ENCODE measurements at places on chromosomes 4 and X. TPM values are rescaled to one million over a fixed set of nuclear protein-coding genes. Genes with fewer than 3 reads are reported as not detected.

DNA sequence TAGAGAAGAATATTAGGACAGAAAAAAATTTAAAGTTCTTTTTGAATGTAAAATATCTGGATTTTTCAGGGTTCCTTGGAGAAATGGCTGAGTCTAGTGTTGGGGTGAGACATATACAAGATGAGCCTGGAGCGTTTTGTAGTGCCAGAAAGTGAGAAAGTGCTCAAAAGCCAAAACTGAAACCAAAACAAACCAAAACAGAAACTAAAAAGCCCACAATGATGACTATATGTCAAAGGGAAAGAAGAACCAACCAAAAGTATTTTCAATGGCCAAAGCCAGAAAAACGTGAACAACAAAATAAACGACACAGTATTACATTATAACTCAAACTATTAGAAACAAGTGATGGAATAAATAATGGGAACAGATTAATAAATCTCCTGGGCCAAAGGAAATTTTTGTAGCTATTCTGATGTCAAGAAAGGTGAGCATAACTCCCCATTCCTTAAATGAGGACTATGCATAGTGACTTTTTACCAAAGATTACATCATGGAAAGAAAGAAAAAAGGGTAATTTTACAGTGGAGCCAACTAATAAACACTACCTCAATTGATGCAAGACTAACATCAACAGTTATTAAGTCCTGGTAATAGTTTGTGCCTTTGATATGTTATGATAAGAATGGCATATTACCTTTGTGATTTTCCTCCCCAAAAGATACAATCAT, 1137.6 kb downstream of the C4orf33 start:
- DNase-seq = no peak

DNA sequence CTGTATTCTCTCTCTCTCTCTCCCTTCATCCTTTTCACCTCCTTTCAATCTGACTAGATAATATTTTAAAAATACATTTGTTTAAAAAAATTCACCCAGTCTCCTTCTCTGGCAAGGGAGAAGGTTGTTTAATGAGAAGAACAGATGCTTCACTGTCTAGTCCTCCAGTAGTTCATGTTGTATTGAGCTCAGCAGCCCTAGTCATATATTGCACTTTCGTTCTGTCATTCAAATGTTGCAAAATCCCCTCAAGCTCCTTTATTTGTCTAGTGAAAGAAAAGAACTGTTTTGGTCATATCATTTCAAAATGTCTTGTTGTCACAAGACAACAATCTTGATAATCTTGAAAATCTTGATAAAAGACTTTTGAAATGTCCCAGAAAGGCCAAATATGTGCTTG, 248.0 kb downstream of the GALNTL6 start:
- DNase-seq = no peak

DNA sequence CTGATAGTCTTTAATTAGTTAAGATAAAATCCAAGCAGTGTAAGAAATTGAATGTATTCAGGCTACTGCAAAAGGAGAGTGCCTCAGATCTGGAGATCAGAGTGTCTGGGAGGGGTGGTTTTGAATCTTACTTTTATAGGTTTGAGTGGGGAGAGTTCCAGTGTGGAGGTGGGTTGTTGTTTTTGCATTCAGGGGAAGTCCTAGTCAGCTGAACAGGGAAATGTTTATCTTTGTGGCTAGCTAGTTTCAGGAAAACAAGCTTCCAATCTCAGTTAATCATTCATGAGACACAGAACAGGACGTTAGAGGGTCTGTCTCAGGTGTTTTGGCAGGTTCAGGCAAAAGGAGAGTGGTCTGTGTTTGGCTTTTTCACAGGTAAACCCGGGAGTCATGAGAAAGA, 26.0 kb downstream of the ZNF81 start:
- DNase-seq = no peak

- no peak for DNase-seq
Observed at GRCh38 chr4:159042097-159042605, 60.7 kb upstream of the RAPGEF2 start.

GRCh38 chr4:67714248-67714583, 13.3 kb upstream of the UBA6 start:
- no peak for DNase-seq

- DNase-seq = no peak
Observed at GRCh38 chr4:106210021-106210420, 106.0 kb downstream of the TBCK start.

DNA sequence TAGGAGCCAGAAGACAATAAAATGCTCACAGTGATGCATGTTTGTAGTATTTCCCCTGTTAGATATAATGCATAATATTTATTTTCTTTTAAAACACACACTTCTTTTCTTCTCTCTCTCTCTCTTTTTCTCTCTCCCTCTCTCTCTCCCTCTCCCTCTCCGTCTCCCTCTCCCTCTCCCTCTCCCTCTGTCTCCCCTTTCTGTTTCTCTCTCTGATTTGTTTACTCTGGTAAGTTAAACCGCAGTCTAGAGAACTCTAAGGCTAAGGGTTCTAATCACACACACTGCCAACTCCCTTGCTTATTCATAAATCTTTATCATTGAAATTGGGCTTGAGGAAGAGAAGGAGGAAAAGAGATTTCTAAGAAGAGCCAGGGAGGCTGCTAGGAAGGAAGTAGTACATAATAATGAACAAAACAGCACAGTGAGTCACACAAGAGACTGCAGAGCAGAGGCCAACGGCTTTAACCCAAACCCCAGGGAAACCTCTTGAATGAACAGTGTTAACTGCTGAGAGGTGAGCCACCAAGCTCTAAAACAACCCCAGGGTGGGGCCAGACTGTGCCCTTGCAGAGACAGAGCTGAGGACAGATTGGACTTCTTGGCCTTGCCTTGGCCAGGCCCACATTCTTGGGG, 9.1 kb upstream of the PHOX2B start:
- DNase-seq = no peak

GRCh38 chr4:140426610-140427105, 790 bp downstream of the CLGN start:
- DNase-seq = peak; percentile 1

DNA sequence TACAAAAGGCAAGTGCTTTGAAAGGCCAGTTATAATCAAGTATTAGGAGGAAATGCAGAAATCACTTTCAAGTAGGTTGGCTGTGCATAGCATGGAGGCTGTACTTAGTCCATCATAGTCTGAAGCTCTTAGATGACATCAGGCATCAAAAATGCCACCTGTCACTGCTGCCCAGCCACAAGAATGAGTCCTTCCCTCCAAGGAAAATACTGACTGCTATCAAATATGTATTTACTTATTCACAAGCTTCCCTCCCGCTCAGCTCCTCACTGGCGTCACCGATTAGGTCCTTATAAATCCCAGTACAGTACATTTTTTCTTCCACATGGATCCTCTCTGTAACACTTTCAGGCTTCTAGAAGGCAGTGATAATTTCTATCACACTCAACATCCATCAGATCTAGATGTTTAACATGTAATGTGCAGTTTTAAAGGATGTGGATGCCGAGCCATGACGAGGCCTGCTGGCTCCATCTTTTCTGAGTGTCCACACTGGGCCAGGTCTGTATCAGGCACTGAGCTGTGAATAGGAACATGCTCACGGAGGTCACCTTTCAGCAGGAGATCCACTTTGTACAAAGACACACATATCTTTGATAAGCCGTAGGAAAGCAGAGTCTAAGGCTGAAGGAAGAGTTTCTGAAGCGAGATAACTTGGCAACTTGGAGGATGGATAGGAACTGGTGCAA, 121.9 kb downstream of the PALLD start:
- no peak for DNase-seq

DNA sequence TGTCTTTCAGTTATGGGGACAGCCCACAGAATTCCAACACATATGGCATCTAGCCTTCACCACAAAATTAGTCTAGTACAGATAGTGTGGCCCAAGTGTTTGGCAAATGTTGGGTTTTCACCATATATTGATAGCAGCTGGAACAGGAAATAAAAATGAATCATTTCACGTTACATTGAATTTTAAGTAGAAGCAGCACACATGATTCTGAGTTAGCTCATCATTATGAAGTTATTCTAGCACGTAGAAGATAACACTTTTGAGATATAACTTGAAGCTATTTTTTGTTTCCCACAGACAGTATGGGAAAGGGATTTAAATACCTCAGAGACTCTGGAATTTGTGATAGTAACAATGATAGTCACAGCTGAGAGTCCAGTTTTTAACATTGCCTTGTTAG, 118.7 kb downstream of the FAT4 start:
- DNase-seq = no peak

DNA sequence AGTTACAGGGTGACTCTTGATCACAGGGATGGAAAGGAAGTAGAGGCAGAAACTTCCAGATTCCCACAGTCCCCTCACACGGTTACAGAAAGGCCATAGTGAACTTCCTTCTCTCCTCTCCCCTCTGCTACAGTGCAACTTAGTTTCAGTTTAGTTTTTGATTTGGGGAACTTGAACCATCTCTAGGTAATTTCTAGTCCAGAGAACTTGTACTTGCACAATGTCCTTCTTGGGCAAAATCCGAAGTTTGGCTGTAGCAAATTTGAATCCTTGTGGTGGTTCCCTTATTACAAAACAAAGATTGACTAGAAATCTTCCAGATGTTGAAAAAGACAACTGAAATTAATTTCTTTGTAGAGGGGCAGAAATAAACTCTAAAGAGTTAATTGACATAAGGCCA, 1.2 kb upstream of the BLTP1 start:
- no peak for DNase-seq

- peak; percentile 64 for DNase-seq
Observed at GRCh38 chr4:85084371-85085094, 118.0 kb upstream of the WDFY3 start.

DNA sequence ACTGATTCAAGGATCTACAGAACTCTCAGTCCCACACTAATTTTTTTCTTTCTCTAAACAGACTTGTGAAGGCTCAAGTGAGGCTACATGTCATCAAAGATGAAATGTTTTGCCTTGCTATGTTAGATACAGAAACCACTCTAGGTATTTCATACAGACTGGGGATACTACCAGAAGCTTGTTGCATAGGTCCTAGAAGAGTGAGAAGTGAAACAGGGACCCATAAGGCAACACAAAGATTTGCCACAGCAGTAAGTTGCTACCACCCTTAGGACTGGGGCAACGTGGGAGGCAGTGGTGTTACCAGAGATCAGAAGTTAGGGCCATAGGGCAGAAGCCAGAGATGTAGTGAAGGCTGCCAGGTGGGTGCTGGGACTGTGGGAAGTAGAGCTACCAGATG, 50.7 kb upstream of the MID1IP1 start:
- no peak for DNase-seq

- no peak for DNase-seq
Observed at GRCh38 chr4:145271194-145271593, 90.8 kb upstream of the OTUD4 start.

DNA sequence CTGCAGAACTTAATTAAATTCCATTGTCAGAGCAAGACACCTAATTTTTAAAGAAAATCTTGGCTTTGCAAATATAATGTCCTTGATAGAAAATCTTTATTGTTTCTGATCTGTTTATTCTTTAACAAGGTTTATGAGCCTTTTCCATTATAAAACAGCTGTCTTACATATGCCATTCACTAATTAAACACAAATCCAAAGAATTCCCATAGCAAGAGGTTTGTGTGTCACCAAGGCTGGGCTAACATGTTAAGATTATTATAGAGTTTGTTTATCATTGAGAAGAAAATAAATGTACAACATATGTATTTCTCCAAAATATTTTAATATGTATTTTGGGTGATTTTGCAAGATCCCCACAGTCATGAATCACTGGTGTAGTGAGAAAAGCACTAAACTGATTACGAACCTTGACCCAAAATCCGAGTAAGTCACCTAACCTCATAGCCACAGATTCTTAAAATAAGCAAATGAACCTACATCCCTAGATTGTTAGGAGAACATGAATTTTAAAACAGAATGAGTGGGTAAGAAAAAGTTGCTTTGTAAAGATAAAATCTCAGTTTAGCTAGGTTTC, 694.8 kb upstream of the INTU start:
- no peak for DNase-seq

DNA sequence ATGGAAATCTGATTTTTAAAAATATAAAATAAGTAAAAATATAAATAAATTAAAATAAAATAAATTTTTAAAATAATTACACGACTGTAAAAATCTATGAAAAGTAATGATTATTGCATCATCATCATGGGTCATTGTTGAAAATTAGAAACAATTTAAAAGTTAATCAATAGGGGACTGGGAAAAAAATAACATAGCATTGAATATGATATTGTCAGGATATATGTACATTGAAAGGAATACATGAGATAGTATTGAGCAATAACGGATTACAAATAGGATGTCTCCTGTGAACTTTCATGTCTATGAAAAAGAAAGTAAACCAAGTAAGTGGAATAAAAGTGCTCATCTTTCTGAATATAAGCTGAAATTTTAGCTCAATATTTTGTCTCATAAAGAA, 566.8 kb upstream of the HTR2C start:
- DNase-seq = no peak

DNA sequence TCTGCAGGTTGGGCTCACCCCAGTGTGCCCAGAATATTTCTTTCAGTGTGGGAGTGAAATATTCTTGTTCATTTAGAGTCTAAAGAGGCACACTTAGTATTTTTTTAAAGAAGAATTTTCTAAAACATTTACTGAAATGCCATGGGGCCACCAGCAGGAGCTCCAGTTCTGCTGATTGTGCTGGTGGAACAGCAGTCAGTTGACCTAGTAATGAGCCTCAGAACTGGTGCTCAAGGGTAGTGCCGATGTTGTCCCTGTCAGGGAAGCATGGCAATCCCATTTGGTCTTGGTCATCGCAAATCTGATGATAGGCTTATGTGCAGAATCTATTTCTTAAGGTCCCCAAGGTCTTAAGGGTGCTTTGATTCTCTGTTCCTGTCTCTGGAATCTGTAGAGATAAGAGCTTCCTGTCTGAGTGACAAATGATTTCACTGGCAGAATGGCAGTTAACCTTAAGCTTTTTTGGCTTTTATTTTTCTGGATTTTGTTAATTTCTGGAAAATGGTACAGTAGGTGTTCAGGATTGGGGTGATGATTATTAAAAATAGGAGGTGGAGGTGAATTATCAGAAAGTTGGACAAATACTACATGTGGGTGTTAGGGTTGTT, 31.3 kb downstream of the JADE1 start:
- DNase-seq = no peak

GRCh38 chr4:181364504-181364903, 878.7 kb upstream of the TENM3 start:
- DNase-seq = no peak

- no peak for DNase-seq
Observed at GRCh38 chrX:25079020-25079419, 63.3 kb upstream of the ARX start.

Gene TEX13B
- not detected for polyA plus RNA-seq

Gene RNF175
- 5.1 TPM for polyA plus RNA-seq

Gene EGFL6
- polyA plus RNA-seq = 19.8 TPM

Gene SPANXA1
- polyA plus RNA-seq = not detected

Gene ADGRA3
- polyA plus RNA-seq = 59.2 TPM

Gene ALB
- 2.2 TPM for polyA plus RNA-seq

Gene HTN3
- not detected for polyA plus RNA-seq

Gene AWAT1
- polyA plus RNA-seq = not detected
